Frontal cortex (tissue), 4 donors: ENCODE measurements at places on chromosomes 6 and 20. TPM values are rescaled to one million over a fixed set of nuclear protein-coding genes. Genes with fewer than 3 reads are reported as not detected.

Gene GMEB2
- total RNA-seq = 6.1 TPM

Gene PCSK2
- total RNA-seq = 15.9 TPM

Gene NMBR
- total RNA-seq = 4.9 TPM

Gene TMEM14A
- total RNA-seq = 102 TPM

Gene CPNE5
- total RNA-seq = 12.6 TPM

Gene RSPO3
- 36.7 TPM for total RNA-seq

Gene MATN4
- total RNA-seq = under 0.01 TPM

Gene OOEP
- total RNA-seq = not detected

Gene KCNK16
- not detected for total RNA-seq

Gene CCN6
- not detected for total RNA-seq
